Left forelimb (tissue), 1 donor: ENCODE measurements at places on chromosomes 5 and 9.

DNA sequence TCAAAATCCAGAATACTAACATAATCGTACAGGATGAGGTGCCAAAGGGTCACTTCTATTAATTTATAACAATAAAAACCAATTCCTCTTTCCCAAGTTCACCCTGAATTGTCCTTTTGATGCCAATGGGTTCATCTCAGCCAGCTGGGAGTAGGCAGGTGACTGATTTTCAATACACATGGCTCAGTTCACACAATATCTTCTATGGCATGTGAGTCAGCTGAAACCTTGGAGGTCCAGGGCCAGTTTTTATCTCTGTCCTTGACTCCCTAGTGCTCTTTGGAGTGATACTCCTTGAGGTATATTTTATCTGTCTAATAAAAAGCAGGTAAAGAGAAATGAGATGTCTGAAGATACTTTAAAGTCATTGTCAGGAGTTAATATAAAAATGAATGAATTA is 186.6 kb downstream of the SMC2 start:
- no peak for DNase-seq

GRCh38 chr5:132297211-132297940 is 3.2 kb downstream of the SLC22A4 start:
- no peak for DNase-seq

GRCh38 chr9:32376285-32376684 is 8.2 kb upstream of the ACO1 start:
- no peak for DNase-seq

GRCh38 chr9:87107072-87107471 is 159.8 kb upstream of the GAS1 start:
- no peak for DNase-seq

- no peak for DNase-seq
Measured at GRCh38 chr5:39360471-39361111, 3.7 kb downstream of the C9 start.

GRCh38 chr5:64207978-64208377 is 42.3 kb downstream of the RNF180 start:
- DNase-seq: no peak

GRCh38 chr5:146623666-146624065 is 107.7 kb upstream of the GPR151 start:
- no peak for DNase-seq

GRCh38 chr9:109969011-109969410 is 189.0 kb downstream of the PALM2AKAP2 start:
- no peak for DNase-seq

DNA sequence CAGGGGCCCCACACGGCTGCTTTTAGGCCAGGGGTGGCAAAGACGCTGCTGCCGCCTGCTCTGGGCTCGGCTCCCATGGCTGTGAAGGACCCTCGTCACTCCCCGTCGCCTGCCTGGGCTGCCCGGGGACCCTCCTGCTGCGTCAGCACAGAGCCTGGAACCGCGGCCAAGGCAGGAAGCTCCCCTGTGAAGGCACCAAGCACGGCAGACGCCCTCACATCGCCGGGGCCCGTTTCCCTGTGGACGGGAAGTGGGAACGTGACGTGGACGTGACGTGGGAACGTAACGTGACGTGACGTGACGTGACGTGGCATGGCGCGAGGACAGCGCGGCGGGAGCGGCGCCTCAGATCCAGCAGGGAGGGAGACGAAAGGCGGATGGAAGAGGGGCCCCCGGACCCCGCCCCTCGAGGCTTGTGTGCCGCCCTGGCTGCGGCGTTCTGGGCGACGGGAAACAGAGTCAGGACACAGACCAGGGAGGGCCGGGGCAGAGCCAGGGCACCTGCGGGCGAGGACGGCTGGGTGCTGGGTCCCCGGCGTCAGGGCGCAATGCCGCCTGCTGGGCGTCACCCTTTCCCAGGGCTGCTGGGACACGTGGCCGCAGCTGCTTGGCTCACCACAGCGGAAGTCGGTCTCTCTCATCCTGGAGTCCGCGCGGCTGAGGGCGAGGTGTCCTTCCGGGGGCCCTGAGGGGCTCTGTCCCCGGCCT is 53.1 kb downstream of the MRPL36 start:
- DNase-seq: peak; percentile 37

GRCh38 chr5:148816782-148817181 is 9.6 kb upstream of the ADRB2 start:
- DNase-seq: no peak

DNA sequence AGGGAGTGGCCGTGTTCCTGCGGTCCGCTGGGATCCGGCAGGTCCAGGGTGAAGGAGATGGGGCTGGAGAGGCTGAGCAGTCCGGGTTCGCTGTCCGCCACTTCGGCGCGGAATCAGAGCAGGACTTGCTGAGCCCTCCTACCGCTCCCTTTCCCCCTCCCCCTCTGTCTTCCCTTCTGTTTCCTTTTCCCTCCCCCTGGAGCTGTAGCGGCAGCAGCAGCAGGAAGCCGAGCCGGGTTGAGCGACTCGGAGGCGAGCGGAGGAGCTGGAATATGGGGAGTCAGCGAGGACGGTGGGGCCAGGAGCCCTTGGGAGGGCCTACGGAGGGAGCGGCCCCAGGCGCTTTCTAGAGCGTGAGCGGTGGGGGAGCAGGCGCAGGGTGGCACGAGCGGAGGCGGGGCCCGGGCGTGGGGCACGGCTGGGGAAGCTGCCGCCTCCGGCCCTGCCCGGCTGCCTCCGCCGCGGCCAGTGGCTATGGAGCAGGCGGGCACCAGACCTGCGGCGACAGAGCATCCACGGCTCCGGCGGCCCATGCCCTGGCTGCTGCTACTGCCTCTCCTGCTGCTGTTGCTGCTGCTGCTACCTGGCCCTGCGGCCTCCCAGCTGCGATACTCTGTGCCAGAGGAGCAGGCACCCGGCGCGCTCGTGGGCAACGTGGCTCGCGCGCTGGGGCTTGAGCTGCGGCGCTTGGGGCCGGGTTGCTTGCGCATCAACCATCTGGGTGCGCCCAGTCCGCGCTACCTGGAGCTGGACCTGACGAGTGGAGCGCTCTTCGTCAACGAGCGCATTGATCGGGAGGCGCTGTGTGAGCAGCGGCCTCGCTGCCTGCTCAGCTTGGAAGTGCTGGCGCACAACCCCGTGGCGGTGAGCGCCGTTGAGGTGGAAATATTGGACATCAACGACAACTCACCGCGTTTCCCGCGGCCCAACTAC is at the start of gene PCDHAC2:
TSS of gene PCDHAC2 (plus strand) at position 184 of the 933 bp plus-strand sequence. CDS start at position 475, 291 bp downstream.
- peak; percentile 72 for DNase-seq

GRCh38 chr5:111998871-111999270 is 241.9 kb upstream of the NREP start:
- no peak for DNase-seq

DNA sequence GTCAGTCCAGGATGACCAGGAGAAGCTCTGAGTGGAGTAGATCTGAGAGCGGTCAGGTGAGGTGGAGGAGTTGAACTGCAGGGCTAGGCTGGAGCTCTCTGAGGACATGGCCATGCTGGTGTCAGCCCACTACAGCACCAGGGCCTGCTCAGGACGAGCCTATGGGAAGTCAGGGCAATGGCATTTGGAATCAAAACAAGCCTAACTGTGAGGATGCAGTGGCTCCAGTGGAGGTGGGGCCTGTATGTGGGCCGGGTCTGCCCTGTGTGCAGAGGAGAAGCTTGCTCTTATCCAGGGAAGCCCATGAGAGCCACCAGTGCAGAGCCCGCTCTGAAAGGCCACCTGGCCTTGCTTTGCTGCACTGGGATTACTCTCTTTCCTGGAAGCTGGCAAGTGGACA is 11.1 kb downstream of the CXCL14 start:
- DNase-seq: no peak

- no peak for DNase-seq
Measured at GRCh38 chr9:1939466-1939865, 75.7 kb upstream of the SMARCA2 start.

DNA sequence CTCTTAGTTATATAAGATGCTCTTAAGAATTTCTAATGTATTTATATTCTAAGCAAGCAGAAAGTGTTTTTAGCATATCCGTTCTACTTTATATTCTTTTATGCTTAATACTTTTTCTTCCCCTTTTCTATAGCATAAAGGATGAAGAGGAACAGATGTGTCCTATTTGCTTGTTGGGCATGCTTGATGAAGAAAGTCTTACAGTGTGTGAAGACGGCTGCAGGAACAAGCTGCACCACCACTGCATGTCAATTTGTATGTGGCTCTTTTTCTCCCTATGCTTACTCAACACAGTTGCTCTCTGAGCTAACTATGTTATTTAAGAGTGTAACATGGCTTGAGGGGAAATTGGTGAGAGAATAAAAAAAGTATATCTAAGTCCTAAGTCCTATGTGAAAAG is 37.6 kb upstream of the SETD9 start:
- DNase-seq: no peak

- no peak for DNase-seq
Measured at GRCh38 chr5:139023286-139023685, 148.2 kb upstream of the LRRTM2 start.

GRCh38 chr9:131409458-131409992 is 15.6 kb downstream of the PRRC2B start:
- no peak for DNase-seq

DNA sequence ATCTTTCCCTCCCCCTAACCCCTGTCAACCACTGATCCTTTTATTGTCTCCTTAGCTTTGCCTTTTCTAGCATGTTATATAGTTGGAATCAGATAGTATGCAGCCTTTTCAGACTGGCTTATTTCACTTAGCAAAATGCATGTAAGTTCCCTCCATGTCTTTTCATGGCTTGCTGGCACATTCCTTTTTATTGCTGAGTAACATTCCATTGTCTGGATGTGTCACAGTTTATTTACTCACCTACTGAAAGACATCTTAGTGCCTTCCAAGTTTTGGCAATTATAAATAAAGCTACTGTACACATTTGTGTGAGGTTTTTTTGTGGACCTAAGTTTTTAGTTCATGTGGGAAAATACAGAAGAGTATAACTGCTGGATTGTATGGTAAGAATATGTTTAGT is 230.1 kb downstream of the PBX3 start:
- DNase-seq: no peak

DNA sequence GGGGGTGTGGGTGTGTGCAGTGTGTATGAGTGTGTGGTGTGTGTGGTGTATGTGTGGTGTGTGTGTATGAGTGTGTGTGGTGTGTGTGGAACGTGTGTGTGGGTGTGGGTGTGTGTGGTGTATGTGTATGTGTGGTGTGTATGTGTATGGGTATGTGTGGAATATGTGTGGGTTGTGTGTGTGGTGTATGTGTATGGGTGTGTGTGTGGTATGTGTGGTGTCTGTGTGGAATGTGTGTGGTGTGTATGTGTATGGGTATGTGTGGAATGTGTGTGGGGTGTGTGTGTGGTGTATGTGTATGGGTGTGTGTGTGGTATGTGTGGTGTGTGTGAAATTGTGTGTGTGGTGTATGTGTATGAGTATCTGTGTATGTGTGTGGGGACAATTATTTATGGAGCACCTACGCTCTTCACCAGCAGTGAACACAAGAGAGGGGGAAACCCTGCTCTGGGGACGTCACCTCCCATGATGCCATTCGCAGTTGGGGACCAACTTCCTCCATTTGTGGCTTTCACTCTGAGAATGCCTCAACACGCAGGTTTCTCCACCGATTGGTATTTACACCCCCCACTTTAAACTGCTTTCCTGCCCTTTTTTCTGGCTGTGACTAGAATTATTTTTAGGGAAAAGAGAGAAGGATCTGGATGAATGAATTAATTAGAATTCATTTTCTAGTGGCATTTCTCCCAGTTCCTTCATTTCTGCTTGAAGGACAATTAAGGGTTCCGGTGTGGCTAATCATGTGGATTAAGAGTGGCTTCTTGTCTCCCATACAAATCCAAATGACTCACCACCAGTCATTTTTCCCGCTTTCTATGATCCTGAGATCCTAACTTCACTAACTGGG is 238.1 kb downstream of the ROR2 start:
- DNase-seq: no peak

GRCh38 chr9:31759703-31760102 is 624.7 kb upstream of the ACO1 start:
- no peak for DNase-seq

DNA sequence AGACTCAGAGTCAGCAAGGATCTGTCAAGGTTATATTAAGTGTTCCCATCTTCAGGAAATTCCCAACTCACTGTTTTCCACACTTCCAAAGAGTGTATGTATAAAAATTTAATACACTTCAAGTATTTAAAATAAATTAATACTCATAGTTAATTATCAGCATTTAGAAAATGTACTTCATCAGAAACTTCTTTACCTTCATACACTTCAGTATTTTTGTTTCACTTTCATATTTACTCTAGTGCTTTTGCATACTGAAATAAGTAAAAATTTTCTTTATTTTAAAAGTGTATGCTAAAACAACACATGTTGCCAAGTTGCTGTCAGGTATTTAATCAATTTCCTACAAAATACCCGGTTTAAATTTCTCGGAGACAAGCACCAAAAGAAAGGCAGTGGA is 16.5 kb downstream of the RICTOR start:
- DNase-seq: no peak

- no peak for DNase-seq
Measured at GRCh38 chr5:42830924-42831323, 19.2 kb upstream of the SELENOP start.

DNA sequence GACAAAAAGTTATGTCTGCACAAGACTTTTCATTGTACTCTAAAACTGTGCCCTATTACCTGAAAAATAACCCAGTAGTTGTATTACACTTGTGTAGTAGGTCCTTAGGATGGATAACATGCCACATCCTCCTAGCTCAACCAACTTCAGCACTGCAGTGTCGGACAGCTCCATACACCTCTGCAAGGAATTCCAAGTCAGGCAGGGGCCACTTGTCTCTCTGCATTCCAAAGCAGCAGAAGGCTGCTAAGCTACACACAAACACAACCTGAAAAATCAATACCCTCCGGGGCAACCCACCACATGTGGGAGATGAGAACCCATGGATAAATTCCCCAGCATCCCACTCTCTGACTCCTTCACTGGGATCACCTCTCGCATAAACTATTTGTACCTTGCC is 50.2 kb downstream of the MED10 start:
- no peak for DNase-seq
